ENCODE measurements at places on chromosomes 13 and 19. TPM values are rescaled to one million over a fixed set of nuclear protein-coding genes. Genes with fewer than 3 reads are reported as not detected.

The TMC4 gene
- not detected for total RNA-seq

The ZNF296 gene
- total RNA-seq = 1.1 TPM

The TEX26 gene
- total RNA-seq = not detected

The CEACAM1 gene
- total RNA-seq = 3.1 TPM

The ZNF493 gene
- total RNA-seq = 10.3 TPM

The RGCC gene
- total RNA-seq = 77.8 TPM

The ZNF729 gene
- not detected for total RNA-seq

The LHB gene
- not detected for total RNA-seq

DNA sequence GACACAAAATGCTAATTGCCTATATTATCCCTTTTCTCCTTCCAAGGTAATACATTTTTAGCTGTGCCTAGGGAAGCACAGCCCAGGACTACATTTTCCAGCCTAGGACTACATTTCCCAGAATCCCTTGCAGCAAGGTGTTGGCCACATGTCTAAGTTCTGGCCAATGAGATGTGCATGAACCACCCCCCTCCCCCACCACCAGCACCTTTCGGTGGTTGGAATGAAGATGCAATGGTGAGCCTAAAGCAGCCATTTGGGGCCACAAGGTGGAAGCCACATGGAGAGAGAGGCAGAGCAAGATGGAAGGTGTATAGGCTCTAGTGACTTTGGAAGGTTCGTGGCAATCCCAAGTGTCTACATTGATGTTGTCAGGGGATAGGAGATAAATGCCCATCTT, 16.2 kb downstream of the UNC13A start:
- peak; percentile 19 for DNase-seq
- peaks cover 5% of the 10 kb centered on the region for H3K27me3 ChIP-seq
- H3K4me1 ChIP-seq = no peaks in the 10 kb centered on the region

GRCh38 chr13:113666951-113667701, at the start of gene GRK1:
Gene GRK1, plus strand, starts transcription at chr13:113667219. Its CDS starts 168 bp downstream, at chr13:113667387.
- no peaks in the 10 kb centered on the region for H3K4me1 ChIP-seq
- no peak within 1 kb of the TSS for H3K27ac ChIP-seq
- no peak within 1 kb of the TSS for H3K4me3 ChIP-seq

GRCh38 chr13:24564881-24565280, 52.3 kb upstream of the PARP4 start:
- H3K27ac ChIP-seq = no peak overlapping the region
- DNase-seq = no peak
- H3K27me3 ChIP-seq = peaks cover 14% of the 10 kb centered on the region
- H3K4me3 ChIP-seq = no peak overlapping the region
- peaks cover under 1% of the 10 kb centered on the region for H3K4me1 ChIP-seq

GRCh38 chr13:95438297-95438696, 114.2 kb upstream of the CLDN10 start:
- DNase-seq = no peak
- no peaks in the 10 kb centered on the region for H3K36me3 ChIP-seq
- H3K4me3 ChIP-seq = no peak overlapping the region
- no peaks in the 10 kb centered on the region for H3K4me1 ChIP-seq

DNA sequence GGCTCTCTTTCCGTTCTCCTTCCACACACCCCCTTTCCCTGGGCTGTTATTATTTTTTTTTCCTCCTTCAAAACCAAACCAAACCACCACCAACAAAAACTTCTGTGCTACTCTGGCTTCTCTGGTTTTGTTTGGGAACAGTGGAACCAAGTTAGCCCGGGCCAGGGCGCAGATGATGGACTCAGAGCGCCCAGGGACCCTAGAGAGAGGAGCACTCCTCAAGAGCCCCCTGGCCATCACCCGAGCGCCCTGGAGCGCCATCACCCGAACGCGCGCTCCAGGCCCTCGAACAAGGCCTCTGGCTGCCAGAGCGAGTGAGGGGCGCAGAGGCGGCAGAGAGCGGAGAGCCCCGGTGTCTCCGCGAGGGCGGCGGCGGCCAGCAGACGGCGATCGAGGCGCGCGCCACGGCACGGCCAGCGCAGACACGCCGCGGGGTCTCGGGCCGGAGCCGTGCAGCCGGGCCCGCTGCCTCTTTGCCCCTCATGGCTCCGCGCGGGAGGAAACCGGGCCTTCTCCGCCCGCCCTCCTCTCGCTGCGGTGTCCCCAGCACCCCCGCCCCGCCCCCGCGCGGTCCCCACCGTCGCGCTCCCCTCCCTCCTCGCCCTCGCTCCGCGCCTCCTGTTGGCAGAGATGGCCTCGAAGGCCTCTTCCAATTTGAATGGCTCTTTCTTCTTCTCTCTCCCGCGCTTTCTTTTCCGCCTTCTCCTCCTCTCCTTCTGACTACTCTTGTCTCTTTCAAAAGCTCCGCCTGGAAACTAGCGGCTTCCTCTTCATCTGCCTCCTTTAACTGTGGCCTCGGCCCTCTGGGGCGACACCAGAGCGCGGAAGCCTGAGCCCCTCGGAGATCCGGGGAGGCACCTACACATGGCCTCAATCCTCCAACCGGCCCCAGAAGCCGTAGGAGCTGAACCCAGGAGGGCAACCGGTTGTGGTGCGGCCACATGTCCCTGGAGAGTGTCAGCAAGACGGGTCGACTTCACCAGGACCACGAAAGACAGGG, 4.1 kb upstream of the SOX1 start:
- H3K36me3 ChIP-seq = no peaks in the 10 kb centered on the region
- peaks cover 75% of the 10 kb centered on the region for H3K27me3 ChIP-seq
- peaks cover 13% of the 10 kb centered on the region for H3K4me1 ChIP-seq

DNA sequence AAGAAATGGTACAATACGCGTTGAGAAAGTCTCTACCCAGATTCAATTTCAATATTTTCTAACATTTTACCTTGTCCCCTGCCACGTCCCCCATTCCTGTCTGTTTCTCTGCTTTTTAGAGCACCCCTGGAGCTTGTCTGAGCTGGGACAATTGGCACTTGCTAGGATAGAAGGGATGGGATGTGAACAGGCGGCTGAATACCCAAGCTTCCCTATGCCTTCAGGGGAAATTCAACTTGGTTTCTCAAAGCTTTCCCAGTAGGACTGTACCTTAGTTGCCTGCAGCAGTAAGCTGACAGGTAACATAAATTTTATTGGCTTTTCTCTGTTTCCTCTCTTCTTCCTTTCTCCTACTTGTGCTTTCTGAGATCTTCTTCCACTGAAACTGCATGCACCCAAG, 1663.3 kb downstream of the EFNB2 start:
- H3K4me3 ChIP-seq = no peak overlapping the region
- no peaks in the 10 kb centered on the region for H3K36me3 ChIP-seq
- peaks cover 7% of the 10 kb centered on the region for H3K4me1 ChIP-seq
- no peak overlapping the region for H3K27ac ChIP-seq
- no peak for DNase-seq

GRCh38 chr13:21938636-21939035, 267.8 kb downstream of the FGF9 start:
- H3K4me3 ChIP-seq = no peak overlapping the region
- H3K36me3 ChIP-seq = no peaks in the 10 kb centered on the region
- peaks cover 4% of the 10 kb centered on the region for H3K27me3 ChIP-seq
- H3K4me1 ChIP-seq = no peaks in the 10 kb centered on the region

DNA sequence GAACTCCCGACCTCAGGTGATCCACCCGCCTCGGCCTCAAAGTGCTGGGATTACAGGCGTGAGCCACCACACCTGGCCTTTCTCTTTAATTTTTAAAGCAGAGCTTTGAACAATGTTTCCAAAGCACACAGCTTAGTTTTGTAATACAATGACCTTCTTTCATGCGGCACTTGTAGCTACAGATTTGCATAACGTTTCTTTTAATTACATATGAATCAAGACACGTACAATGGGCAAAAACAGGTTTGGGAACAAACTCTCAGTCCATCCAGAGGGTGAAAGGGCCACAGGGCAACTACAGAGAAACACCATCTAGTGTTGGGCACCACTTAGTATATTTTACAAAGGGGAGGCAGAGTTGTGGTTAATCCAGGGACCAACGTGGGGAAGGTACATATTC, 19.0 kb upstream of the S1PR4 start:
- H3K27me3 ChIP-seq = no peaks in the 10 kb centered on the region
- H3K4me3 ChIP-seq = no peak overlapping the region
- no peak overlapping the region for H3K27ac ChIP-seq
- no peak for DNase-seq
- peaks cover 19% of the 10 kb centered on the region for H3K4me1 ChIP-seq
- peaks cover 9% of the 10 kb centered on the region for H3K36me3 ChIP-seq

GRCh38 chr13:112254061-112254818, 121.9 kb upstream of the SPACA7 start:
- H3K4me3 ChIP-seq = no peak overlapping the region
- no peaks in the 10 kb centered on the region for H3K4me1 ChIP-seq
- H3K27ac ChIP-seq = no peak overlapping the region
- peaks cover 7% of the 10 kb centered on the region for H3K27me3 ChIP-seq
- H3K36me3 ChIP-seq = no peaks in the 10 kb centered on the region

- no peak for DNase-seq
- peak overlapping the region; percentile 89 for H3K4me3 ChIP-seq
- H3K4me1 ChIP-seq = peaks cover 49% of the 10 kb centered on the region
- H3K27ac ChIP-seq = peak overlapping the region; percentile 89
- no peaks in the 10 kb centered on the region for H3K27me3 ChIP-seq
These were observed 9.5 kb downstream of the RINL start for GRCh38 chr19:38868551-38868950.

DNA sequence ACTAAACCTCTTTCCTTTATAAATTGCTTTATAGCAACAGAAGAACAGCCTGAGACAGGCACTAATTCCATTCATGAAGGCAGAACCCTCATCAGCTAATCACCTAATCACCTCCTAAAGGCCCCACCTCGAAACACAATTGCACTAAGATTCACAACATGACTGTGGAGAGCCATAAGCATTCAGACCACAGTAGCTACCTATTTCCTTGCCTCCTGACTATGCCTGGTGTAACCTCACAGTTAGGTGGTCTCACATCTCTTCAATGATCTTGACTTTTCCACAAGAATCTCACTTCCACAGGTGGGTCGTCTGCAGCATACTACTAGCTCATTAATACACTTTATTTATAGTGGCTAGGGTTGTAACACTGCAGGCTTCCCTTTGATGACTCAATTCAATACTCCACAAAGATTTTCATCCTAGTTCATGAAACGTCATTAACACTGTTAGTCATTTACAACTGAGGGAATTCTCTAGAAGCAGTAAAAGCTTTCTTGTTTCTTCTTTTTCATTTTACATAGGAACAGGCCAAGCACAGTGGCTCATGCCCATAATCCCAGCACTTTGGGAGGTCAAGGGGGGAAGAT, 27.1 kb downstream of the STK24 start:
- DNase-seq = no peak
- peaks cover 24% of the 10 kb centered on the region for H3K36me3 ChIP-seq
- peak overlapping the region; percentile 59 for H3K27ac ChIP-seq
- peaks cover 80% of the 10 kb centered on the region for H3K4me1 ChIP-seq

DNA sequence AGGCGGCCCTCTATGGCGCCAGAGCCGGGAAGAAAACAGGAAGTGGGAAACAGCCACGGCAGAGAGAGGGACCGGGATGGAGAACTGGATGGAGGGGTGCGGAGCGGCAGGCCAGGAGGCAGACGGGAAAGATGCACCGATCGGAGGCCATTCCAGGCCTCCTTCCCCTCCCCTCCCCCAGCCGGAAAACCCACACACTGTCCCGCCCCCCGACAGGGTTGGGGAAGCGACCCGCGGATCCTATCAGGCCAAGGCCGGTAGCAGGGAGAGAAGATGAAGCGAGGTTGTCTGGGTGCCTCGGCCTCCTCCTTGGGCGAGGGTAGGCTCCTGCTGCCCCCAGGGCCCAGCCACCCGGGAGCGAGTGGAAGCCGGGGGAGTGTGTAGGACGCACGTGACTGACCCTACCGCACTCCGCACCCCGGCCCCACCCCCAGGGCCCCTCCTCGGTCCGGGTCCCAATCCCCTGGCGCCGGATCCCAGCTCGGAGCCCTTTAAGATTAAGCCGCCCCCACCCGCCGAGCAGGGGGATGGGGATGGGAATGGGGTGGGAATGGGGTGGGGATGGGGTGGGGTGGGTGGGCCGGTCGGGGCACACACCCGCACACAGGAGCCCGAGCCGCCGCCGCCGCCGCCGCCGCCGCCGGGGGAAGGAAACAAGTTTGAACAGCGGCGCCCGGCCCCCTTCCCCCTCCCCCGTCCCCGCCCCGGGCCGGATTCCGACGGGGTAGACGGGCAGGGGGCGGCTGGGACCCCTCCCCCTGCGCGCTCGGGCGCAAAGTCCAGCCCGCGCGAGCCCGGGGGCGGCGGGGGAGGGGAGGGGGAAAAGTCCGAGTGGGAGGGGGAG, 1.5 kb downstream of the ERF start:
- peak; percentile 72 for DNase-seq
- H3K36me3 ChIP-seq = peaks cover 11% of the 10 kb centered on the region
- H3K4me1 ChIP-seq = peaks cover 32% of the 10 kb centered on the region
- H3K27me3 ChIP-seq = no peaks in the 10 kb centered on the region
- H3K27ac ChIP-seq = peak overlapping the region; percentile 93
- peak overlapping the region; percentile 91 for H3K4me3 ChIP-seq

DNA sequence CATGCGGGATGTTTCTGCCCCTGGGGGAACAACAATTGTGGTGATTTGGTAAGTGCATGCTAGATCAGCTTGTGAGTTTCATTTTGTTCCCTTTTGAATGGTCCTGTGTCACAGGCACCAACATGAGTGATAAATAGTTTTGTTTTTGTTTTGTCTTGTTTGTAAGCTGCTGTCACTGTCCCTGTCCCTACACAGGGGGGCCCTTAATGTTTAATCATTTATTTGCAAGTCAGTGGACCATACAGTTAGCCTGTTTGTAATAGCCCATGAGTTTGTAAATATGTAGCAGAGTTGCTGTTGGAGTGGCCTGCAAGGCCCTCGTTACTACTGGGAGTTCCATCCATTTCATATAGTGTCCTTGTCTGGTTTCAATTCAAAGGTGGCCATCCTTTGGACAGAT, 979.6 kb upstream of the SPRY2 start:
- no peak overlapping the region for H3K4me3 ChIP-seq
- no peak for DNase-seq
- H3K4me1 ChIP-seq = no peaks in the 10 kb centered on the region
- no peaks in the 10 kb centered on the region for H3K36me3 ChIP-seq
- no peaks in the 10 kb centered on the region for H3K27me3 ChIP-seq

DNA sequence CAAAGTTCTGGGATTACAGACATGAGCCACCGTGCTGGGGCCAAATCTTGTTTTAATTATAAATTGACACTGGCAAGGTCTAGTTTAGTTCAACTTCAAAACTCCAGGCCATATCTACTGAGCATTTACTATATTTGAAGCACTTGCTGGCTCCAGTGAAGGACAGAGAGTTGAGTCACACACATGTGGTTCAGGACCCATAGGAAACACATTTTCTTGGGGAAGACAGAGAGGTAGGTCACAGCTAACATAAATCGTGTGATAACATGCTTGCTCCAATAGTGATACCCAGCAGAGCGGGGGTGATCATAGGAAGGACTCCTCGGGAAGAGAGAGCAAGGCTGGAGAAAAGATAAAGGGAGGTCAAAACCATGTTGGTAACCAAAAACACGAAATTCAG, 170.6 kb upstream of the TSC22D1 start:
- H3K4me1 ChIP-seq = no peaks in the 10 kb centered on the region
- H3K27me3 ChIP-seq = peaks cover 4% of the 10 kb centered on the region
- H3K27ac ChIP-seq = no peak overlapping the region
- no peak for DNase-seq
- no peaks in the 10 kb centered on the region for H3K36me3 ChIP-seq
- no peak overlapping the region for H3K4me3 ChIP-seq

Measured in activated naive CD4-positive, alpha-beta T cell treated with anti-CD3 and anti-CD28 coated beads for 36 hours (primary cell).